ENCODE measurements at places on chromosomes 16 and 17.

DNA sequence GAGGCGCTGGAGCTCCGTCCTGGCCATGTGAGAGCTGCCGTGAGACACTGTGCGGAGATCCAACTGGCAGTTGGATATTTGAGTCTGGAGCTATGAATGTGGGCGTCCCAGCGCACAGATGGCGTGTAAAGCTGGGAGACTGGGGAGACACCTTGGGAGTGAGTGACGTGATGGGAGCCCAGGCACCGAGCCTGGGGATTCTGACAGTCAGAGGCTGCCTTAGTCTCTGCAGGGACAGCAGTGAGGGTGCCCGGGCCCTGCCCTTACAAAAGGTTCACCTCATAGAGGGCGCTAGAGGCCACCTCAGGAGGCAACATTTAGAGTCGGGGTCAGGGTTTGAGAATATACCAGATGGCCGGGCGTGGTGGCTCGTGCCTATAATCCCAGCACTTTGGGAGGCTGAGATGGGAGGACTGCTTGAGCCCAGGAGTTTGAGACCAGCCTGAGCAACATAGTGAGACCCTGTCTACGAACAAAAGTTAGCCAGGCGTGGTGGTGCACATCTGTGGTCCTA lies 194.1 kb upstream of the GSE1 start:
- no peak for DNase-seq

DNA sequence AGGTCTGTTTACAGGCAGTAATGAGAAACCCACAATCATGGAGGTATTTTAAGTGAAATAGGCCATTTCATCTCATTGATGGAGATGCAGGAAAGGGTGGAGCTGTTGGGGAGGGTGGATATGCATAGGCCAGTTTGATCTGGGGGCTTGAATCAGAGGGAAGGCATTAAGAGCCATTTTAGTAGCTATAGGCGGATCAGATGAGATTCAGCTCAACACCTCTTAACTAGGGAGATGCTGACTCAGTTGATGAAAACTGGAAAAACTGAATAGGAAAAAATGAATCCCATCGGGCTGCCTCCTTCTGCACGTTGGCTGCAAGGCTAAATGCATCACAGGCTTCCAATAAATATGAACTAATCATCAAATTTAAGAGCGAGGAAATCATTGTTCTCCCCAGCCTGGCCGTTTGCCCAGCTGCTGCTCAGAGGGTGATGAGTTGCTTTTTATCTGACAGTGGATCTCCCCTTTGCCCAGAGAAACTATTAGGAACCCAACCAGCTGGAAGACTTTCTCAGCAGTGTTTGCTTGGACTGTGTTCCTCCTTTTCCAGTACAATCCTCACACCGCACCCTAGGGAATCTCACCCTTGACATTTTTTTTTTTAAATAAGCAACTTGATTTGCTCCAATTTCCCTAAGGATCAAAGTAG lies 149.6 kb downstream of the SOX9 start:
- DNase-seq: no peak

GRCh38 chr17:27572665-27573064 lies 58.3 kb upstream of the LGALS9 start:
- DNase-seq: peak; percentile 72

GRCh38 chr17:57275071-57275764 lies 18.9 kb downstream of the MSI2 start:
- no peak for DNase-seq

DNA sequence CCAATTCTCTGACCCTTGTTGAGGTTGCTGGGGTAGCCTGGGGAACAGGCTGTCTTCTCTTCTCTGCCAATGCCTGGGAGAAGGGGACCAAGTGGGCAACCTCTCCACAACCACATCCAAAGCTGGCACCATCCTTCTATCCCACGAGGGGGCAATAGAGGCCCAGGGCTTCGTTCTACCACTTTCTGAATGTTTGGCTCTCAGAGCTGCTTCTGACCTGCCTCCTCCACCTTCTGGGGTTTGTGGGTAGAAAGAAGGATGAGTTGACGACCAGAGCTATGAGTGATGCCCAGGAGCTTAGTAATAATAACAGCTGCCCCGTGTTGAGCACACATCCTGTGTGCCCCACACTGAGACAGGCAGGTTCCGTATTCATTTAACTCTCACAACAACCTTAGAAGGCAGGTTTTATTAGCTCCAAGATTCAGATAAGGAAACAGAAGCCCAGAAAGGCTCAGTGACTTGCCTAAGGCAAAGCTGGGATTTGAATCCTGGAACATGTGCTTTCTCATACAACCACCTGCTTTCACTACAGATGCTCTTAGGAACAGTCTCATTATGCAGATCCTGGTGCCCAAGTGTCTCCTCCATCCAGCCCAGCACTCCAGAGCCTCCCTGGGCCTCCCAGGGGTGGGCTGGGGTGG lies 11.1 kb downstream of the TSPOAP1 start:
- DNase-seq: peak; percentile 70

GRCh38 chr17:18039535-18040260 lies 490 bp downstream of the GID4 start:
- DNase-seq: no peak

DNA sequence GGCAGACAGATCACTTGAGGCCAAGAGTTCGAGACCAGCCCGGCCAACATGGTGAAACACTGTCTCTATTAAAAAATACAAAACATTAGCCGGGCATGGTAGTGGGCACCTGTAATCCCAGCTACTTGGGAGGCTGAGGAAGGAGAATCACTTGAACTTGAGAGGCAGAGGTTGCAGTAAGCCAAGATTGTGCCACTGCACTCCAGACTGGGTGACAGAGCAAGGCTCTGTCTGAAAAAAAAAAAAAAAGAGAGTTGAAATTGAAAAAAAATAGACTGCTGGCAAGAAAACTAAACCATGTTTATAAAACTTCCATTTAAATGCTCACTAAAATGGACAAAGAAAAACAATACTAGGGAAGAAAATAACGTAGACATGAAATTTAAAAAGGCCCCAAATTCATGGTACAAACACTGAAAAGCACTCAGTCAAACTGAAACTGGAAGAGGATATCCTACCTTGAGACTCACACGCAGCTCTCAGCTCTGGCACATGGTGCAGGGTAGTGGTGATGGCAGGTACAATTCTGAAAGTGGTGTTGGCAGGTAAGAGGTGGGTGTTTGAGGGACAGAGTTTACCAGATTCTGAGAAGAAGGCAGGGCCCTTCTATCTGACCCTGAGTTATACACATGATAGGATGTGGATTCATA lies 19.3 kb downstream of the CNTROB start:
- peak; percentile 20 for DNase-seq

GRCh38 chr17:73969956-73970355 lies 233.5 kb upstream of the RPL38 start:
- DNase-seq: no peak

- DNase-seq: no peak
Measured at GRCh38 chr17:607361-608147, 107.1 kb downstream of the VPS53 start.

GRCh38 chr16:86452451-86452850 lies 57.9 kb upstream of the FOXF1 start:
- no peak for DNase-seq

DNA sequence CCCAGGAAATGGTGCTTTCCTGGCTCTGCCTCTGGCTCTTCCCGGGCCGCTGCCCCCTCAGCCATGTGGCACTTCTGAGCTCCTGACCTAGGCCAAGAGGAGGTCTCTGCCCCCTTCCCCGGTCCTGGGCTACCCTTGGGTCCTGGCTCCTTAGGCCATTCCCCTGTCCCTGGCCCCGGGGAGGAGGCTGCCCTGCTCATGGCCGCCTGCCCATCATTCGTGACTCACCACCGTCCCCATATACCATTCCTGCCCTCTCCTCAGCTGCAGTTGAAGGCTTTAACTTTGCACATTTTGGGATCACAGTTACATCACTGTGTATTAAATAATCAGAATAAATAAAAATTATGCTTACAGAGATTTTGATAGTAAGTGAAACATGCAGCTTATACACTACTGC lies 69.0 kb downstream of the GRIN2A start:
- DNase-seq: no peak

DNA sequence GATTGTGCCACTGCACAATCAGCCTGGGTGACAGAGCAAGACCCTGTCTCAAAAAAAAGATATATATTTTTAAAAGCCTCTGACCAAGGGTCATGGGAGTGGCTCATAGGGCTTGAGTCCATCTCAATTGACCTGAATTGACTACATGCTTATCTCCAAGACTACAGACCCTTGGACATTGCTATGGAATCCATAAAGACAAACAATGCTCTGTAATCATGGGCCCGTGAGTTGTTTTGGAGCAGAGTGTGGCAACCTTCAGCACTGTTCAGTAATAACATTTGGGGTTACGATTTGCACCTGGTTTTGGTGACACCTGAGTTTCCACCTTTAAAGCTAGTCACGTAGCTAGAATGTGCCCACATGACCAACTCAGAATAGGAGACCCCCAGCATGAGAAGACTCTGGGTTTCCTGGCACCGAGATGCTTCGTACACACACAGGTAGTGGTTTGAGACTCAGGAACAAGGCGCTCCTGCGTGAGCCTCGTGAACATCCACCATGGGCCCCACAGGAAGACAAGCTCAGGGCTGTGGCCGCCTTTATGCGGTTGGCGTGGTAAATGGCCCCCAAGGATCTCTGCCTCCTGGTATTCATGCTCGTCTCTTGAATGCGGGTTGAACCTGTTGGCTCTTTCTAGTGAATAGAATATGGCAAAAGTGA lies 66.6 kb upstream of the RPH3AL start:
- peak; percentile 28 for DNase-seq

GRCh38 chr17:27601069-27601974 lies 29.7 kb upstream of the LGALS9 start:
- DNase-seq: peak; percentile 87

GRCh38 chr17:37025238-37025637 lies 76.5 kb downstream of the AATF start:
- no peak for DNase-seq

GRCh38 chr16:76441876-76442275 lies 164.7 kb downstream of the CNTNAP4 start:
- no peak for DNase-seq

DNA sequence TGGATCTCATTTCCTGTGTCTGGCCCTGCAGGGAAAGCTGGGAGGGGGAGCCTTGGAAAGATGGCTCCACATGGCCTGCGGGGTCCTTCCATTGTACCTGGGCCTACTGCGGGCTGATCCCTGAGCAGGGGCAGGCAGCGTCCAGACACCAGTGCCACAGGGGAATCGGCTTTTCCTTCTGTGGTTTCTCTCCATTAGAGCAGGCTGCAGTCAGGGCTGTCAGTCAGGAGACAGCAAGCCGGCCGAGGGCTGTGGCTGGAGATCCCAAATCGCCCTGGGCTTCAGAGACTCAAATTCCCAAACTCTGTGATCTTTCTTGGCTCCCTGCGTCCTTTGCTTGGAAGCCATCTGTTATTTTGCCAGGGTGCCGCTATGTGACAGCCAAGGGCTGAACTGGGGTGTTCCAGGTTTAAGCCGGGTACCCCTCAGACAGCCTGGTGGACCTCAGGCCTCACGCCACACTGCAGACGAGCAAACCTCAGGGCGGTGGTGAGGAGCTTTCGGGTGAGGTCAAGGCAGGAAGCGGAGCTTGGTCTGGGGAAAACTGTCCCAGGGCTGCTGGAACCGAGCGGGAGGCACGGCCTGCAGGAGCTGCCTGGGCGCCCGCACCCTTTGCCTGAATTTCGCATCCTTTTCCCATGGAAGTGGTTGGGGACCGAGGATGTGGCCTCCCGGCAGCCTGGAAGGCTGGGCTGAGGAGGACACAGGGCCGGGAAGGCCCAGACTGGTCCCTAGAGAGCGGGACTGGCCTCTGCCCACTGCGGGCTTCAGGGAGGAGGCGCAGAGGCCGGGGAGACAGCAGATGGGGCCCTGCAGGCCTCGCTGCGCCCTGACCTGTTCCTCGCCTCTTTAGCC lies 1.5 kb upstream of the CPNE7 start:
- DNase-seq: no peak

- DNase-seq: no peak
Measured at GRCh38 chr16:59591480-59591879, 857.4 kb upstream of the GOT2 start.

- DNase-seq: peak; percentile 64
Measured at GRCh38 chr17:80195671-80196529, 24.2 kb downstream of the SGSH start.

DNA sequence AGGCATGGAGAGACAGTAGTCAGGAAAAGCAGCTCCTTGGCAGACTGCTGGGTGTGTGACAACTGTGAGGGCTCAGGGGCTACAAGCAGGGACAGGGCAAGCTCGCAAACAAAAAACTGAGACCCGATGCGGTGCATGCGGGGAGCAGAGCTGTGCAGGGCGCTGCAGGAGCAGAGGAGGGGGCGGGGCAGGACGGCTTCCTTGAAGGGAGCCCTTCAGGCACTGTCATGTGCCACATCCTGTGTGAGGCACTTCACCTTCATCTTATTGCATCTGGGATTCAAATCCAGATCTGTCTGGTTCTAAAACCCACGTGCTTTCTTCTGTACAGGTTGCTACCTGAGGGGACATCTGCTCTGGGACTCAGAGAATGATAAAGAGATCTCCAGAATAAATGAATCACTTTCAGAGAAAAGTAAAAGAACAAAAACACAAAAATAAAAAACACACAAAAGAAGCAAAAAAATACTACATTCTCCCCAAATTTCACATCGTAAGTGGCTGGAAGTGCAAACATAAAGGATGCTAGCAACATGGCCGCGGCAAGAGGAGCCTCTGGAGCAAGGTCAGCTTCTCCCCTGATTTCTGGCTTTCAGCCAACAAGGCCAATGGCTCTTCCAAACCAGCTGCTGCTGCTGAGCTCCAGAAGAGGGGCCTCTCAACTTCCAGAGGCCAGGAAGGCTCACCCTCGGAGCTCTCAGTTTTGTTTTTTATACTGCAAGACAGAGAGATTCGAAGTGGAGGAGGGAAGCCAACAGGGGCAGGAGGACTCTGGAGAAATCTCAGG lies 14.2 kb downstream of the LYRM9 start:
- peak; percentile 32 for DNase-seq

GRCh38 chr16:4677390-4677789 lies 16.0 kb upstream of the NUDT16L1 start:
- DNase-seq: no peak

- no peak for DNase-seq
Measured at GRCh38 chr16:440627-441026, 15.2 kb downstream of the RAB11FIP3 start.

DNA sequence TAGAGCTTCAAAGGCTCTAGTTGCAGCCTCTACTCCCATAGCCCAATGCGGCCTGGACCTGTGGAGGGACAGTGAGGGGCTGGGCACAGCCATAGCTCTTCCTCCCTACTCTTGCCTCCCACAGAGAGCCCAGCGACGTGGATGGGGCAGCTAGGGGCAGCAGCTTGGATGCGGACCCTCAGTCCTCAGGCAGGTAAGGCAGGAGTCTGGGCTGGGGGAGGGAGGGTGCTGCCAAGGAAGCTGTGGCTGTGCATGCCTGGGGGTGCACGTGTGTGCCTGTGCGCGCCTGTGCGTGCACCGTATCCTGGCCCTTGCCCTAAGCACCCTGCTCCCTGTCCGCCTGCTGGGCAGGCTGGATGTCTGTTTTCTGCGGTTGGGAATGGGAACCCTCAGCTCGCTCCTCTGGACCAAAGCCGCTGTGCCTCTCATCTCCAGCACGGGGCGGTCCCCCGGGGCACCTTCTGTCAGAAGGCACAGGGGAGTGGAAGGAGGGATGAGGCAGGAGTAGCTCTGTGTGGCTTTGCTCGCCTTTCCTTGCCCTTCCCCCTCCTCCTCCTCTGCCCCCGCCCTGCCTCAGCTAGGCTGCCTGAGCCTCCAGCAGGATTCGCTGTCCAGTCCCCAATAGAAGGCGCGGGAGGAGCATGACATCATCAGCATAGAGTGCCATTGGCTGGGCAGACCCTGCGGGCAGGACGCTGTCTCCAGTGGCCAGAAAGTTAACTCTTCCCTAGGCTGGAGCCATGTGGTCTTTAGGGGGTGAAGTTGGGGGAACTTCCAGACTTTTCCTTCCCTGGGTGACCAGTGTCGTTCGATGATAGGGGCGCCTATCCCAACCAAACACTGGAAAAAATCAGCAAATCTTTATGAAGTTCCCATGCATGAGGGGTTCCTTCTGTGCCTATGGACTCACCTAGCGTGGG lies 797 bp downstream of the PRCD start:
- no peak for DNase-seq
